ENCODE measurements at places on chromosomes 6 and 20.

DNA sequence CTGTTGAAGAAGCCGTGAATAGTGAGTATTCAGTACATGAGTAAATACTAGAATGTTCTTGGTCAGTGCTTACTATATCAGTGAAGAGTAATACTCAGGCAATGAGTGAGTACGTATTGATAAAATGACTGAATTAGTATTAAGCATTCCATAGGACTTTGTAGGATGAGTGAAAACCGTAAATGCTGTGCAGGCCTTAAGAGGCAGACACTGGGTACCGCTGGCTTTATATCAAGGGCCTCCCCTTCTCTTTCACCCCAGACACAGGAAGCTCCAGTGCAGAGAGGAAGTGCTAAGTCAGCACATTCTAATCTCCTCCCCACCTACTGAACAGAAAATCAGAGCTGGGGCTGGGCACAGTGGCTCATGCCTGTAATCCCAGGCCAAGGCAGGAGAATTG is 24.2 kb downstream of the POFUT1 start:
- DNase-seq: no peak

DNA sequence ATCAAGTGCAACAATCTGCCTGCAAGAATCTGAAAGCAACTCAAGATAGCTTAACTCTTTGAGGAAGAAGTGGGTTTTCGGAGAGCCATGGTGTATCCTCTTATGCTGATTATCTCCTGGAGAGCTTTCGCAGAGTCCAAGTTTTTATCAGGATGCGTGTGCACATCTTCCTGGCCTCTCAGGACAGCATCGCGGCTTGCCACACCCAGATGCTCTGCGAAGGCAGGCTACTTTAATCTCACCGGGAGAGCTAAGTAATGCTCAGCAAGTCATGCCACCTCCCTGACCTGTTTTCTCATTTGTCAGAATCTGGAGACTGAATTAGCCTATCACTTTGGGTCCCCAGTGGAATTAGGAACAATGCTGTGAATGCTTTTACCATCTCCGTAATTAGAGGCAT is 52.9 kb downstream of the TTI1 start:
- no peak for DNase-seq

DNA sequence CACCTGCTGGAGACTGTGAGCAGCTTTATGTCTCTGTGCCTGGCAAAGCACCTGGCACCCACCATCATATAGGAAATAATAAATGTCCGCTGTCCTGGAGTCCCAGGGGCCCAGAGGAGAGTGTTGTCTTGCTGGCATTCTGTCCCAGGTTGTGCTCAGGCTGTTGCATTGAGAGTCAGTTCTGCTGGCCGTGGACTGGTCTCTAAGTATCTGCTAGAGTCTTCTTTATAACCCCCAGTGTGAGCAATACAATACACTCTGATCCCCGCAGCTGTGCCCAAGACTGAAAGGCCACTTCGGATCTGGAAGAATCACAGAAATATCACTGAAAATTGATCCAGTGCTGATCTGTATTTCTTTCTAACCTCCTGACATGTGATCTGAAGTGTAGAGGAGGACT is 38.3 kb upstream of the HINT3 start:
- DNase-seq: no peak

DNA sequence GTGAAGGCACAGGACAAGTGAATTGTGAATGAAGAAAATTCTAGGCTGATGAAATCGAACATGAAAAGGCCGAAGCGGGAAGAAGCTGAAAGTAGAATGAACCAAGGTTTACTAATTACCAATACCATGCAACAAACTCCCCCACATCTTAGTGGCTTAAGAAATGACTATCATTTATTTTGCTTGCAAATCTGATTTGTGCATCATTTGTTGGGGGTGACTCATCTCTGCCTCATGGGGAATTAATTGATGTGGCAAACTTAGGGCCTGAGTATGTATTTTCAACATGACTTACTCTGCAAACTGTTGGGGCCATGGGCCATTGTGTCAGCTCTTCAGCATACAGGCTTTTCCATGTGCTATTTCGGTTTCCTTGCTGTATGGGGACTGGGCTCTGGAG is 26.8 kb downstream of the PPP1R14C start:
- peak; percentile 95 for DNase-seq

GRCh38 chr20:62897666-62898065 is 28.6 kb downstream of the DIDO1 start:
- no peak for DNase-seq
